Activated T-helper 1 cell treated with anti-CD3 and anti-CD28 coated beads, Interleukin-12 subunit alpha, Interleukin-12 subunit beta, Interleukin-2, Interleukin-4 antibody, amounts not matched to agents 30 ng/mL and 10 ng/mL and 1 ng/mL, durations not matched to agents 14 hours and 24 hours and 36 hours (primary cell): ENCODE measurements at places on chromosomes 11 and 22. TPM values are rescaled to one million over a fixed set of nuclear protein-coding genes. Genes with fewer than 3 reads are reported as not detected.
A peak's percentile ranks its signal among the peaks of the same experiment; 100 is the strongest.

DNA sequence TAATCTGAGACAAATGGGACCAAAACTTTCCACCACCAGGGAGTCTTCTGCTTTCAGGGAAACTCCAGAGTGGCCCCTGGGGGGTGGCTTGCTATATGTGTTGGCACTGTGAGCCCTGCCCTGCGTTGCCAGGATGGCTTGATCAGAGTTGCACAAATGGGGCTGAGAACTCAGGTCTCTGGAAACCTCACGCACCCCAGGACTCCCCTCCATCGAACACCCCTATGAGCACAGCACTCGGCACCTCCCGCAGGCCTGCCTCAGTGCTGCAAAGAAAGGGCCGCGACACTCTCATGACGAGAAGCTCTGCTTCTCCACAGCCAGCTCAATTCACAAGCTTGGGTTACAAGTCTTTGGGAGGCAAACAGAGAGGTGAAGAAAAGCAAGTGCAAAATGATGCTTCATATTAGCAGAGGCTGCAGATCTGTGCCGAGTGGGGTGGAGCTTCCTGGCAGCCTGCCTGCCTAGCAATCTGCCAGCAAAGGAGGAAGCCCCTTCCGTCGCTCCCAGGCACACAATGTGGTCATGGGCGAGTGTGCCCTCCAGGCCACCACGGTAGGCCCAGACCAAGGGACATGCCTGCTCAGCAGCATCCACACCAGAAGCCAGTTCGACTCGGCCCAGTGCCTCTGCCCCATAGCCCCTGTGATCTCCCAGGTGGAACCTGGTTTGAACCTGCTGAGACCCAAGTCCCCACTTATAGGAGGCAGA, 55.7 kb downstream of the MYH9 start:
- peak; percentile 59 for DNase-seq

GRCh38 chr11:99065121-99065520, 44.4 kb downstream of the CNTN5 start:
- no peak for DNase-seq

GRCh38 chr11:91835051-91835560, 389.5 kb upstream of the FAT3 start:
- no peak for DNase-seq

The SAA4 gene
- not detected in 2 replicates for total RNA-seq

The SHISA8 gene
- total RNA-seq: 5.8 and 6.1 TPM in 2 replicates

- DNase-seq: no peak
These were observed 9.5 kb downstream of the SDF2L1 start for GRCh38 chr22:21651521-21652009.

DNA sequence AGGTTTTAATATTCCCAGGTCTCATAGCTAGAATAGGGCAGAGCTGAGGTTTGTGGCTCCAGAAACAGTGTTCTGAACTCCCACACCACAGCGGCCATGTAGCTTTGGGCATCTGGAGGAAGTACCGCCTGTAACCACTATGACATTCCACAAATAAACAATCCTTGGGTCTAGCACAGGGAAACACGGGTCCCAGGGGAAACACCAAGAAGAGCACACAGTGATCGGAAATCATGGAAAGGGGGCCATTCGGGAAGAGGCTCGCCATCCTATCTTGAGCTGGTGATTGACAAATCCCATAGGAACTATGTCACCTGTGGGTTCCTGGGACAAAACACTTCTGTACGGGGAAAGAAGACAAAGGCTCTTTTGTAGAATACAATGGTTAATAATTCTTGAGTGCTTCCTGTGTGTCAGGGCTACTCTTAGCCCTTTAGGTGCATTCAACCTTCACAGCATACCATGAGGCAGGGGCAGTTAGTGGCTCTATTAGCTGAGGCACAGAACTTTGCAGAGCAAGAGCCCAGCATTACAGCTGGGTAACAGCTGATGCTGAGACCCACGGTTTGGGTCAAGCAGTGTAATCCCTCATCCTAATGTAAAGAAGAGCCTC, 514.2 kb downstream of the NTM start:
- no peak for DNase-seq

The NXPE4 gene
- total RNA-seq: not detected in 2 replicates

- DNase-seq: no peak
These were observed 29.3 kb upstream of the ROBO3 start for GRCh38 chr11:124835918-124836317.

The UBQLNL gene
- total RNA-seq: 0.18 TPM in 1 of 2 replicates, not detected in the other

DNA sequence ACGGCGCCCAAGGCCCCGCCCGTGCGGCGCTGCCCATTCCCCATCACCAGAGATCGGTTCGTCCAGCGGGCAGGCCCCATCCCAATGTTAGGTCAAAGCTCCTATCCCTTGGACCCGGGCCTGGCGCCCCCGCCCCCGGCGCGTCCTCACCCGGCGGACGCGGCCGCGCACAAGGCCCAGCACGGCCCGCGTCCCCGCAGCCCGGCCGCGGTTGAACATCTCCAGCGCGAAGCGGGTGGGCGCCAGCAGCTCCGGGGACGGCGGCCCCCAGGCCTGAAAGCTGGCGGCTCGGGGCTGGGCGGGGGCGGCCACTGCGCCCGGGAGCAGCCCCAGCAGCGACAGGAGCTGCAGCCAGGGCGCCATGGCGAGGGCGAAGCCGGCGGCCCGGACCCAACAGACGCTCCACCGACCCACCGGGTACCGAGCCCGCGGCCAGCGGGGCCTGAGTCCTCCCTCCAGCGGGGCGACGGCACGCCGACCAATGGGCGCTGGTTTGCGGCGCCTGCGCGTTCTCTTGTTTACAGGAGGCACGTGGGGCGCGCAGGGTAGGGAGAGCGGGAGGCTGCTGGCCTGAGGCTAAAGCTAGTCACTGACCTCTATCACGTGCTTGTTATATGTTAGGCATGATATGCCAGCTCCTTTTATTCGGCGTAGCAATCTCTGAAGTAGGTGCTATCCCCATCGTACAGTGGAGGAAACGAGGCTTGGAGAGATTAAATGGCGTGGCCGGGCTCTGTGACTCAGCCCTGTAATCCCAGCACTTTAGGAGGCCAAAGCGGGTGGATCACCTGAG, at the start of gene CTSF:
Gene CTSF, minus strand, starts transcription at position 483 of the 793 bp plus-strand sequence. Its CDS starts 120 bp downstream, at position 363.
- DNase-seq: peak; percentile 63

The ART1 gene
- total RNA-seq: not detected in 2 replicates

The ATG13 gene
- 66.4 and 73.8 TPM in 2 replicates for total RNA-seq

DNA sequence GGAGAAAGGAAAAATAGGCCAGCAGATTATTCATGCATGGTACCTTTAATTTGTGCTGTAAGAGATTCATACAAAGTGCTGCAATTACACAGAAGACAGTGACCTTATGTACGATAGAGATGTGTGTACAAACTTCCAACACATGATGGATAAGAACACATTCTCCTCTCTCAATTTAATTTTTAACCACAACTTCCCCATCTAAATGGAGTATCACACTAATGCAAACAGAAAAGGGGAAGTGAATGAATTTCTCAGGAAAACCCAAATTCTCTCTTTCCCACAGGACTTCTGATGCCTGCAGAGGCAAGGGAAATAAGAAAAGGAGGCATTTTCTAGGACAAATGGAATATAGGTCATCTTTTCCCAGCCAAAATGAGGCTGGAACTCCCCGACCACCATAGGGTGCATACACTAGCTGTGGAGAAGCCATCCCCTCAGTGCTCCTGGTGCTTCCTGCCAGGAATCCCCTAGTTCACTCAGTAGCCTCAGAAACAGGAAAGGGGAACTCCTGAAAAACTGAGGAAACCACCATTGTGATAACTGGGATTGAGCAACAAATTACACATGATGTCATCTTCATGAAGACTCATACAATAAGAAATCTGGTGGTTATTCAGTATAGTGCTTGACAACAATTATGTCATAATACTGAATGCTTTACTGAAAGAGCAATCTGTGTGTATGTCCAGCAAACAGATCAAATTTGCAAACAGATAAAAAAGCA, 22.4 kb downstream of the MMP10 start:
- no peak for DNase-seq

- no peak for DNase-seq
These were observed 49.9 kb upstream of the TRIM77 start for GRCh38 chr11:89660234-89660633.

- DNase-seq: no peak
These were observed 3.5 kb upstream of the MRPL48 start for GRCh38 chr11:73784080-73784634.

The APOL4 gene
- total RNA-seq: 0.18 TPM in 1 of 2 replicates, not detected in the other

GRCh38 chr11:81700076-81700475, 1033.6 kb downstream of the FAM181B start:
- DNase-seq: no peak

The NCF4 gene
- total RNA-seq: 15.6 and 17.3 TPM in 2 replicates

DNA sequence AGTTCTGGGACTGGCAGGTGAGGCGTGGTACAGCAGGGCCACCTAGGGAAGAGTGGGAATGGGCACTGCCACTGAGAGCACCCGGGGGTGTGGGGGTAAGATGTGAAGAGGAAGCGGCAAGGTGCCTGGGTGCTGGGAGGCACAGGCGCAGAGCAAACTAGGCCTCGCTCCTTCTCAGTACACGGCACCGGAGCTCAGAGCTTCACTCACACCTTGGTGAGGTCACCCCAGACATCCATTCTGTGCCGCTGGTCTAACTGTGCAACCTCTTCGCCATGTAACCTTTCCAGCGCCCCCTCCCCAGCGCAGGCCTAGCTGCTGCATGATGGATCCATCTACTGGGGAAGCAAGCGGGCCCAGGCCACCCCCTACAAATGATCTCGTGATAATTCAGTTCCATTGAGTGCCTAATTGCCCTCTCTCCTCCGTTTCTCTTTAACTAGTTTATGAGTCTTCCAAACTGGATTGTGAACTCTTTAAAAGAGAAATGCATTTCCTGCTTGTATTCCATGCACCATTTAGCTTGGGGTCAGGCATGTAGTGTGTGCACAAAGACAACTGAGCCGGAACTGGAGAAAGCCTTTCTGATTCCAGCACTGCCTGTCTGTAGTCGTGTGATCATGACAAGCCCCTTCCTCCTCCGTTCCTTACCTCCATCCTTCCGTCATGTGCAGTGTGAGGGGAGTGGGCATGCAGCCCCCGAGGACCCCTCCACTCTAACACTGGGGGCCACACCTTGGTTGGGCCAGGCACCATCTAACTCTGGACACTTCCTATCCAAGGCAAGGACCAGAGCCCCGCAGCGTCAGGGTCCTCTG, 1475.2 kb downstream of the TBC1D22A start:
- DNase-seq: no peak

DNA sequence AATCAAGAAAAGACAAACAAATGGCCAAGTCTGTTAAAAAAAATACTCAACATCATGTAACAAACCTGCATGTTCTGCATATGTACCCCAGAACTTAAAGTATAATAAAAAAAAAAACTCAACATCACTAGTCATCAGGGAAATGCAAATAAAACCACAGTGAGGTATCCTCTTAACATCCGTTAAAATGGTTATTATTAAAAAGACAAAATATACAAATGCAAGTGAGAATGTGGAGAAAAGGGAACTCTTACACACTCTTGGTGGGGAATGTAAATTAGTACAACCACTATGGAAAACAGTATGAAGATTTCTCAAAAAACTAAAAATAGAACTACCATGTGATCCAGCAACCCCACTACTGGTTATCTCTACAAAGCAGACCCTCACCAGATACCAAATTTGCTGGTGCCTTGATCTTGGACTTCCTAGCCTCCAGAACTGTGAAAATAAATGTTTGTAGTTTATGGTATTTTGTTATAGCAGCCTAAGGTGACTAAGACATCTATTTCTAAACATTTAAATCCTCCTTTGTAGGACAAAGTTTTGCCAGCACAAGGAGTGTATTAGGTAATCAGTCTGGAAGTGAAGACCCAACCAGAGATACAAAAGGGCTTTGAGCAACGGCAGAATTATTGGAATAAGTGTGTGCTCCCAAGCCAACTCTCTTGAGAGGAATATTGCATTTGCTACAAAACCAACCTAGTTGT, 32.4 kb upstream of the SCUBE2 start:
- no peak for DNase-seq

- peak; percentile 33 for DNase-seq
These were observed 33.4 kb upstream of the SORL1 start for GRCh38 chr11:121418625-121419114.

- DNase-seq: peak; percentile 18
These were observed 98.3 kb upstream of the CHRM4 start for GRCh38 chr11:46489656-46490560.

The PHETA2 gene
- total RNA-seq: 5.6 and 5.9 TPM in 2 replicates

The OR52A1 gene
- not detected in 2 replicates for total RNA-seq

GRCh38 chr11:61480994-61481335, 27.6 kb upstream of the LRRC10B start:
- no peak for DNase-seq

GRCh38 chr11:64295760-64296159, 4.4 kb upstream of the CATSPERZ start:
- DNase-seq: no peak

DNA sequence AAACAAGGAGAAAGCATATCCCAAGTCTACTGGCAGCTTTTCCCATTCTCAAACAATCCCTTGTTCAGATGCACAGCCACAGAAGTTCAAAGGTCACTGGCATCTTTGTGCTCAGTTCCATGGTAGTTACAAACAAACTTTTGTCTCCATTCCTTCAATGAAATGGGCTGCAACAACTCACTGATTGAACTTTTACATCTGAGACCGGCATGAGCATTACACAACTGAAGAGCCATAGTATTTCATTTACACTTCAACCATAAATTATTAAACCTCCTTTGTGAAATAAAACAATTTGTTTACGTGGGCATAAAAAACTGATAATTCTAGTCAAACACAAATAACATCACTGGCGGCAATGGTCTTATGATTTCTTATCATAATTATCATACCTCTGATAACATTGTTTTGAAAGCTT, 67.8 kb upstream of the ARHGAP32 start:
- DNase-seq: no peak

- DNase-seq: no peak
These were observed 82.2 kb downstream of the RPS6KA4 start for GRCh38 chr11:64441127-64441526.

The ESAM gene
- 0.52 and 0.64 TPM in 2 replicates for total RNA-seq

GRCh38 chr11:91773090-91773489, 451.5 kb upstream of the FAT3 start:
- DNase-seq: no peak

GRCh38 chr22:44639891-44640617, 62.0 kb upstream of the PRR5 start:
- DNase-seq: no peak

DNA sequence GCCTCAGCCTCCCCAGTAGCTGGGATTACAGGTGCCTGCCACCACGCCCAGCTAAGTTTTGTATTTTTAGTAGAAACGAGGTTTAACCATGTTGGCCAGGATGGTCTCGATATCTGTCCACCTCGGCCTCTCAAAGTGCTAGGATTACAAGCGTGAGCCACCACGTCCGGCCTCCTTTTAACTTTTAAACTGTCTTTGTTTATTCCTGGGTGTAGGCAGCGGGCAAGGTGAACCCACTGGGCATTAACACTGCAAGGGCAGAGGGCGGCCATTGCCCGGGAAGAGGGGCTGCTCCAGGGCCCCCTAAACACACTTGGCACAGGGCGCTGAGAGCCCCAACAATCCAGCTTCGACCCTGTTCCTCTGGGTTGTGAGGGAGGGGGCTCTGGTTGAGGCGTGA, 693.6 kb downstream of the BRD1 start:
- no peak for DNase-seq

The GAS2 gene
- total RNA-seq: 2.0 and 2.1 TPM in 2 replicates
